ENCODE measurements at places on chromosomes 16 and 17.

DNA sequence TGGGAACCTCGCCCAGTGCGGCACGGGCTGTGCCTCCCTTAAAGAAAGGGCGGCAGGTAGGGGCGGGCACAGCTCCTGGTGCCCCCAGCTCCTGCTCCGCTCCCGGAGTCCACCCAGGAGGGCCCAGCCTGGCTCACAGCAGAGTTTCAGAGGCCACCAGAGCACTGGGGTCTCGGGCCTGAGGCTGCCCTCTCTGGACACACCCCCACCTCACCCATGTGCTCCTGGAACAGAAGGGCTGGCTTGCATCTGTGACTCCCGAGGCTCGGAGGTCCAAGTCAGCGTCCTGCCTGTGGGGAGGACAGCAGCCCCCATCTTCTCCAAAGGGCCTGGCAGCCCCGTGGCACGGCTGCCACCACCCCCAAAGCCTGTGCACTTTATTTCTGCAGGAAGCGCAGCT lies 62.7 kb downstream of the RBFOX3 start:
- DNase-seq = no peak

- DNase-seq = no peak
Measured at GRCh38 chr17:1491443-1492248, 840 bp downstream of the MYO1C start.

DNA sequence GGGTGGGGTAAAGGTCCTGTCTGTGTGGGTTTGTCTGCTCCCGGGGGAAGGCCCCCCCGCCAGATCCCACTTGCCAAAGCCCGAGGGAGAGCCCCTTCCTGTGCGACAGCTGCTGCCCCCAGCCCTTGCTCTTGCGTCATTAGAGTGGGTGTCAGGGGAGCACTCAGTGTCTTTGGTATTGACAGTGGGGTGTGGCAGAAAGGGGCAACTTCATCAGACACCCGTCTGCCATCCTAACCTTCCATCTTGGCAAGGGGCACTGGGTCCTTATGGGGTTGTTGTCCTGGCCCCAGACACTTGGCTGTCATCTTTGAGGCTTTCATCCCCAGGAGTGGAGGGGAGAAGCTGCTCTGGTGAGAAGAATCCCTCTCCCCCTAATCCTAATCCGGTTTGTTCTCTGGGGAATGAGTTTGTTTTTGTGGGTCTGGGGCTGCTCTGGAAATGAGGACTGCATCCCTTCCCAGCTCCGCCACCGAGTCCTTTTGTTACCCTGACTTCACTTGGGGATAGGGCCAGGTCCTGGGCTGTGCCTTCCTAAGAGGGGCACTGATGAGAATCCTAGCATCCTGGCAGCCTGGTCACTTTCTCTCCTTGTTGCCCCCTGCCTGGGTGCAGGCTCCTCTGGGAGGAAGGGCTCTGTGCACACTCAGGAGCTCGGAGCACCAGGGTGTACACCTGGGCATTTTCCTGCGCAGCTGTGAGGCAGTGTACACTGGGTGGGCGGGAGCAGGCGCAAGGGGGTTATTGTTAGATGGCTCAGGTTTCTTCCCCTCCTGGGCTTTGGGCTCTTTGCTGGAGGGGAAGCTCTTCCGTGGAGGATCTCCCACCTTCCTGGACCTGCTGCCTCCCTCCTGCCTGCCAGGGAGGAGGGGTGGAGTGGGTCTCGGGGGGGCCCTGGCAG lies 21.1 kb downstream of the GJD3 start:
- DNase-seq = no peak

DNA sequence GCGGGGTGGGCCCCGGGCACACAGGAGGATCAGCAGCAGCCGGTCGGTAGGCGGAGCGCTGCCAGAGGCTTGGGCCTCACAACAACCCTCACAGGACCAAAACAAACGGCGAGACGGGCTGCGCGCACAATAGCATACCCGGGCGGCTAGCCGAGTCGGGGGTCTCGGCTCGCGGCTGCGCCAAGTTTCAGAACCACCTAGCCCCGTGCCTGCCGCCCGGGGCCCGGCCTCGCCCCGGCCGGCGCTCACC lies 732 bp downstream of the ULK2 start:
- peak; percentile 65 for DNase-seq

DNA sequence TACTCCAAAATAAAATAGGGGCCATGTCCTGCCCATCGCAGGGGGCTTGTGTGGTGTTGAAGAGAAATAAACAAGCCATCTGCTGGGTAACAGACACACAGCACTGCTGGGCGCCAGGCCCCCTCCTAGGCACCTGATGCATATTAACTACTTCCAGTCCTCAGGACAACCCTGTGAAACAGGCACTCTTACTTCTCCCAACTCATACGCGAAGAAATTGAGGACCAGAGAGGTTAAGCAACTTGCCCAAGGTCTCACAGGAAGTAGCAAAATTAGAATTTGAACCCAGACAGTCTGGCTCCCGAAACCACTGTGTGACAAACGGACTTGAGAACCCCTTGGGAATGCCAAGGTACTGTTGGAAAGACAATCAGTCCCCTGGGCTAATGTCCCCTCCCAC lies 2.8 kb downstream of the STX1B start:
- DNase-seq = no peak

DNA sequence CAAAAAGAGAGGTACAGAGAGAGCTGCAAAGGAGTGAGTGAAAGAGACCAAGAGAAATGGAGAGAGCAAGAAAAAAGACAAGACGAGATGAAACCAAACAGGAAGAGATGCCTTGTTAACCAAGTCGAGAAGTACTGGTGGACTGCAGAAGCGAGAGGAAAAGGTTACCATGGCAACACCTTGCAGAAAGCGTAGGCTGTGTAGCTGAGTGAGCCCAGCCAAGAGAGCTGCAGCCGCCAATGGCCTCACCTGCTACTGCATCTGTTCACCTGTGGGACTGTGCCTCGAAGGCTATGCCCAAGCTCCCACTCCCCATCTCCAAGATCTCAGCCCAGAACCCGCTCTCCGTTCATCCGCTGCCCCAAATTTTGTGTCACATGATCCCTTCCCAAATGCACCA lies 161.3 kb downstream of the SLC39A11 start:
- no peak for DNase-seq

- DNase-seq = no peak
Measured at GRCh38 chr17:50371526-50371925, 1.5 kb downstream of the MRPL27 start.

DNA sequence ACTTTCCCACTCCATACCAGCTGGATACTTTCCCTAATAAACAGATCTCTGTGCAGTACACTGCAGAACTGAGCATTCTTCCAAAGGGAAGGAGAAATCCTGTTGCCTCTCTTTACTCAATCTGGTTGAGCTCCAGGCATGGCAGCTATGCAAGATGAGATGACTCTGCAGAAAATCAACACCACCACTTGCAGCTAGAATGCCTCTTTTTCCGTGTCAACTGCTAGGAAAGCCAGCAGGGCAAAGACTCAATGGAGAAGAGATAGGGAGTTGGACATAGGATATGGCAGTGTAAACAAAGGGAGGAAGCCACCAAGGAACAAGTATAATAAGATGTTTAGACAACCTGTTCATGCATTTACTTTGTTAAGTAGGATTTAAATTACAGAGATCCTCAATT lies 40.4 kb upstream of the CORO6 start:
- DNase-seq = no peak

DNA sequence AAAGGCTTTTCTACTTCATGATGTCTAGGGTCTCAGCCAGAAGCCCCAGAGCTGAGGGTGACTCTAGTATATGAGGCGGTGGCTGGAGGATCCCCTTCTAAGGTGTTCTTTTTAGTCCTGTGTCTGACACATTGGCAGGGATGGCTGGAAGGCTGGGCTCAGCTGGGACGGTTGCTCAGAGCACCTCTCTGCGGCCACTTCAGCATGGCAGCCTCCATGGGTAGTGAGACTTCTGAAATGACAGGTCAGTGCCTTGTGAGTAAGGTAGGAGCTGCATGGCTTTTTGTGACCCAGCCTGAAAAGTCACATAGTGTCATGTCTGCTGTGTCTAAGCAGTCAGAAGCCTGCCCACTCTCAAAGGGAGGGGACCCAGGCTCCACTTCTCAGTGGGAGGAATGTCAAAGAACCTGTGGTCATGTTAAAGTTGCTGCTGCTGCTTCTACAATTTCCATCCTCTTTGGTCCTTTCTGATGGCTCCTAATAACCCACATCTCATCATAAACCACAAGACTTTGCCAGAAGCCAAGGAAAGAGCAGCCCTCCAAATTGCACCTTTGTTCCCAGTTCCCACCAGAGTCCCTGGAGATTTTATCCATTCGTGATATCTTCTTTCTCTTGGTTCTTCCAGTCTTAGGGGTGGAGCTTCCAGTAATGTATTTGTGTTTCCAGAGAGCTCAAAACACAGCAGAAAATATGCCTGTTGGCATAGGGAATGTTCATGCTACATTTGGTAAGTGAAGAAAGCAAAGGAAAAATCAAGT lies 15.4 kb upstream of the KCNG4 start:
- no peak for DNase-seq

GRCh38 chr16:70434484-70435260 lies 4.2 kb downstream of the ST3GAL2 start:
- DNase-seq = no peak

DNA sequence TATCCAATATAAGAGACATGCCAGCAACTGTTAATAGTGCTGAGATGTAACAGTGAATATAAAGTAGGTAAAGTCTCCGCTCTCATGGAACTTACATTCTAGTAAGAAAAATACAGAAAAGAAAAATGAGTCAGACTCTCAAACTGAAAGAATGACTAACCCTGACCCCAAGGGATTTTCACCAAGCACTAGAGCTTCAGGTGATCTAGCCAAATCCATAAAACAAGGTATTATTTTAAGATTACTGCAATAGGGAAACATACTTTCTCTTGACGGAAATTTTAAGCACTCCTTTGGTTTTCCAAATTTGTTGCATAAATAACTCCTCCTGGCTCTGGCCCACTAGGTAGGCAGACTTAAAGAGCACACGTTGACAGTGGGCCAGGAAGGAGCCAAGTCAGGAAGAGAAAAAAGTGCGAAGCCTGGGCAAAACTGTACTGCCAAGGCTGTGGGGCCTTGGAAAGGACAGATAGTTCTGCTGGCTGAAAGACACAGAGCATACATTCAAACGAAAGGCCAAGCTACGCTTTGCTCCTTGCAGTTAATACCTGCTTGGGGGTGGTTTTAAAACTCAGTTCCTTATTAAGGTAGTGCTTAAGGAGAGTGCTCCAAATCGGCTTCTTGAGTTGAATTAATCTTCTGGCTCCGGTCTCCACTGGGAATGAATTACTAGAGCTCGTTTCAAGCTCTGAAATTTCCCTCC lies 1.4 kb downstream of the GOT2 start:
- DNase-seq = peak; percentile 2

DNA sequence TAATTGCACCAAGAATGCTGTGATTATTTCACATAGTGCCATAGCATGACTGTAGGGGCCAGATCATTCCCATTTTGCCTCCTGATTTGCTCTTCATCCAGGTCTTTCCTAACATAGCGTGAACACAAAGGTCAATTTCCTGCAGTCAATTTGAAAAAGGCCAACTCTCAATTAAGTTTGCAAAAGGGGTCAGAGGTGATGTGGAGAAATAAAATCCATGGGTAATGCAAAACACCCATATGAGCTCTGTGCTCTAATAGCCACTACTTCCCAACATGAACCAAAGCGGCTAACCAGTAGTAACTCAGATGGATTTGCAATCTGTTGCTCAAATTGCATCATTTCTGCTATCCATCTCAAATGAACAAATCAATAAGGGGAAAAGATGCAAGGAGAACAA lies 275.5 kb upstream of the SOX9 start:
- DNase-seq = no peak

DNA sequence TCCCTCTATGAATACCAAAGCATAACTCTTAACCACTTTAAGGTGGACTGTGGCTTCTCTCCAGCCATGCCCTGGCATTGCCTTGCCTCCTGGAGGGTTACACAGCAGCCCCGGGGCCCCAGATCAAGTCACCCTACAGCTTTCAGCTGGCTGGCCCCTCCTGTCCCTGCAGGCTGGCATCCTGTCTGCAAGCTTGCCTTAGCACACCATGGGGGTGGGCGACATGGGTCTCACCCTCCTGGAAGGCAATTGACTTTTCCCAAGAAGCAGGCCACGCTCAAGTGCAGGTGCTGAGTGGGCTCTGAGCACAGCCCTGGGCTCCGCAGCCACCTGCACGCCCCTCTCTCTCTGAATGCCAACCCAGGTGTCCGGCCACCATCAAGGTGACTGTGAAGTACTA lies 25.8 kb upstream of the AKTIP start:
- no peak for DNase-seq

DNA sequence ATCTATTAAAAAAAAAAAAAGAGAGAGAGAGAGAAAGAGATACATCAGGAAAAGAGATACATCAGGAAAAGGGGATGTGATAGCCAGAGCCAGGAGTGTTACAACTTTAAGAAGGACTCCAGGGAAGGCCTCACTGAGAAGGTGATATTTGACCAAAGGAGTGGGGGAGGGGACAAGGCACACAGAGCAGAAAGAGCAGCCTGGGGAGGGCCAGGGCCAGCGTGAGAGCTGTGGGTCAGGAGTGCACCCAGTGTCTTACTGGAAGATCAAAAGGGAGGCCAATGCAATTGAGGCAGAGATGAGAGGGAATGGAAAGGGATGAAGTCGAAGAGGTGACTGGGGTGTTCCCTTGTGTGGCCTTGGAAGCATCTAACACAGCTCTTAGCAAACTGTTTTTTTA lies 7.7 kb downstream of the ASPHD1 start:
- DNase-seq = no peak

DNA sequence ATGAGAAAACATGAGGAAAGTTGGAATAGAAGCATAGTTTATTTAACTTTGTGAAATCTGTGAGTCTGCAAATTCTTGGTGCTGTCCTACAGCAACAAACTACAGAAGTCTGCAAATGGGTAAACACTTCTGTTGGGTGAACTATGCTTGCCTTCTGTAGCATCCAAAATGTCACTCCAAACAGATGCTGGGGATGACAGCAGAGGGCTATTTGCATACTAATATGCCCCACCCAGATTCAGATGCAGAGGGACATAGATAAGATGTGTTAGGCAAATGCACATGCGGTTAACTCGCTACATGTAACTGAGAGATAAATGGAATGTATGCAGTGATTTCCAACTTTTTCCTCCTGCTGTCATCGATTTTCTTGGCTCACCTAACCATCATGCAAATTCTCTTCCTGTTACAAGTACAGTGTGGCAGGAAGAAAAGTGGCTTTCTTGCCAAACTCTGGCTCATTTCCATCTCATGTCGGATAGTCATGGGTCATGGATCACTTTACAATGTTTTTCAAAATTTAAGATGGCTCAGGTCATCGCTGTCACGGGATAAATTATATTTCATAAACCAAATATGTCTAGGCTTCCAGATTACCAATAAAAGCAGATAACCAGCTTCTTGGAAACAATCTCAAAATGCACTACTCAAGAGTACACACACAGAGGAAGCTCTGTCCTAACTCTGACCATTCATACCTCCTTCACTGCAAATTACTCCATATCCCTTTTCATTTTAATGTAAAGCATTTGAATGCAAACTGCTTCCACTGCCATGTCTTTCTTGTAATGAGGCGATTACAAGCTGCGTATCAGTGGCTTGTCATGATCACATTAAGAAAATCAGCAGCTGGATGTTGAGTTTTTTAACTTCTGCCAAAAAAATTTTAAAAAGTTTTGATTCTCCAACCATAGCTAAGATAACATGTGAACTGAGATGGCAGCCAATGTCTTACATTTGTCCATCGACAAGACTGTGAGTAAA lies 47.7 kb downstream of the ADAMTS18 start:
- DNase-seq = no peak
